ENCODE measurements at places on chromosomes 11 and 22.

- peak; percentile 59 for DNase-seq
These were observed at the start of gene ZNF215 for GRCh38 chr11:6926208-6927029. Gene ZNF215, plus strand, starts transcription at chr11:6926426. Its CDS starts 5,847 bp downstream, at chr11:6932273.

- no peak for DNase-seq
These were observed 43.9 kb upstream of the ASPHD2 start for GRCh38 chr22:26385164-26385563.

- no peak for DNase-seq
These were observed 63.8 kb upstream of the RRAS2 start for GRCh38 chr11:14422814-14423182.

DNA sequence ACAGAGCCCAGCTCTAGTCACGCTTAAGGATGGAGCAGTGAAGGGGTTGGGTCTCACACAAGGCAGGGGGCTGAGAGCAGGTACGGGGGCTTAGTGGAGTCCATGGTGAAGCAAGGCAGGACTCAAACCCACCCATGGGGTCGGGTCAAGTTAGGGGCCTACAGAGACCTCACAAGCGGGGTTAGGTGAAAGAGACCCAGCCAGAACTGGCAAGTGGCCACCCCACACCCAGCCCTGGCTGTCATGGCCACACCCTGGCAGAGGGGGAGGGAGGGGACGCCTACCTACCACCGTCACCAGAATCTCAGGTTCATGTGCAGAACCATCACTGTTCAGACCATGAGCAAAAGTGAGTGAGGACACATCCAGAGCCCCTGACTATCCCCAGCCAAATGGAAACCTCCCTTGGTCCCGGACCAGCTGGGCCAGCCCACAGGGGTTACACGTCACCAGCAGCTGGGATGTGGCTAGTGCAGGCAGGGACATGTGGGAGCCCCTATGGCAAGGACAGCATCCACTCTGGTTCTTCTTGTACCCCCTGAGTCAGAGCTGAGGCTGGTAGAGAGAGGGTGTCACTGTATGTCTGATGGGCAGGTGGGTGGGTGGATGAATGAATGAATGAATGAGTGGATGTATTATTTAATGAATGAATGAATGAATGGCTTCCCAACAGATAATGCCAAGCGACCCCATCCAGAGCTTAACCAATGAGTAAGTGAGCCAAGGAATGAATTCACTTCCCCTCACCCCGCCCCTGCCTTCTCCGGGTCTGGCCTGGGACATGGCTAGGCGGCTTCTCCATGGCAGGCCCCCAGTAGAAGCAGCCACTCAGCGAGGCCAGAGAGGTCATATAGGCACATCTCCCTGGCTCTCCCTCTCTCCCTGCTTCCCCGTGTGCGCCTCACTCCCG lies 681.6 kb downstream of the TBC1D22A start:
- DNase-seq, result no peak

GRCh38 chr11:97743205-97743742 lies 1277.5 kb upstream of the CNTN5 start:
- no peak for DNase-seq

- no peak for DNase-seq
These were observed 20.7 kb downstream of the CHID1 start for GRCh38 chr11:889687-890475.

DNA sequence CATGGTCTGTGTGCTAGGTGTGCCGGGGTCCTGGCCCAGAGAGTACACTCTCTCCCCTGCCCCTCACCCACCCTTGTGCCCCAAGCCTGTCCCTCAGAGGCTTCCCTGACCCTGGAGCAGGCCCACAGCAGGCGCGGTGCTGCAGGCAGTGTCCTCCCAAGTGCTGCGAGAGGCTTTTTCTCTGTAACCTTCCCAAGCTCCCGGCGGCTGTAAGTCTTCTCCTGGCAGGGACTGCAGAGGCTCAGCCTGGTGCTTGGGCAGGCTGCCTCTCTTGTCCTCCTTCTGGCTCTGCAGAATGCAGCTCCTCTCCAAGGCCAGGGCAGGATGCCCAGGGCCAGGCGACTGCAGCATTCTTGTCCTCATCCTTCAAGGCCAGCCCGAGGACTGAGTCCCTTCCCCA lies 15.9 kb downstream of the RFPL1 start:
- no peak for DNase-seq

GRCh38 chr11:120125024-120125423 lies 12.9 kb downstream of the TRIM29 start:
- peak; percentile 99 for DNase-seq

GRCh38 chr22:29311464-29312217 lies 3.9 kb downstream of the RASL10A start:
- no peak for DNase-seq

- no peak for DNase-seq
These were observed 411.9 kb downstream of the SOX6 start for GRCh38 chr11:15944460-15944859.

GRCh38 chr11:73141309-73142127 lies 600 bp downstream of the FCHSD2 start:
- DNase-seq, result peak; percentile 64

- DNase-seq, result no peak
These were observed 25.3 kb downstream of the OTOG start for GRCh38 chr11:17572359-17572690.

GRCh38 chr11:69010964-69011623 lies 2.0 kb downstream of the MRGPRF start:
- peak; percentile 46 for DNase-seq

DNA sequence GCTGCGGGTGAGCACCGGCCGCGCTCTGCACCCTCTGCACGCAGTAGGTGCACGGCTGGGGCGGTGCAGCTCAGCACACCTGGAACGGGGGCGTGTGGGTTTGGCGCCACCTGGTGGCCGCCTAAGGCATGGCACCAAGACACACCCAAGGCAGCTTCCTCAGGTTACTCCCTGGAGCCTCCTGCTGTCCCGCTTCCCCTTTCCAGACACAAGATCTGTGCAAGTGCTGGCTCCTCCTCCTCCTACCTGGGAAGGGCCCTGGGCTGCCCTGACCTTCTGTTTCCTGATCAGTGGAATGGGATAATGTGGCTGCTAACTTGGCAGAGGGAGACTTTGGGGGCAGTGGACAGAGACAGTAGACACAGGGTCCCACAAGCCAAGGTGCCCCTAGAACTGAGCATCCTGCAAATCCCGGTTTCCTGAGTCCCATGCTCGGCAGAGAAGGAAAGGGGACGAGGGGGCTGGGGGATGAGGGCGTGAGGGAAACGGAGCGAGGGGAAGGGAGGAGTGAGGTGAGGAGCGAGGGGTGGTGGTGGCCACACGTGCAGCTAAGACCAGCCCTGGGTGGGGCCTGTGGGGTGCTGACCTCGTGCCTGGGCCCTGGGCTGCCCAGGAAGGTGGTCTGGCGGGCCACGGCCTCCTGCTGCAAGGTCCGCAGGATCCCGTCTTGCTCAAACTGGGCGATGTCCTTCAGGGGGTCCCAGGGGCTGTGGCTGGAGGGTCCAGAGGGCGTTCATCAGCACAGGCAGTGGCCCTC lies 34.8 kb upstream of the CARS1 start:
- peak; percentile 66 for DNase-seq

GRCh38 chr11:40337118-40337517 lies 1122.3 kb downstream of the LRRC4C start:
- DNase-seq, result no peak

DNA sequence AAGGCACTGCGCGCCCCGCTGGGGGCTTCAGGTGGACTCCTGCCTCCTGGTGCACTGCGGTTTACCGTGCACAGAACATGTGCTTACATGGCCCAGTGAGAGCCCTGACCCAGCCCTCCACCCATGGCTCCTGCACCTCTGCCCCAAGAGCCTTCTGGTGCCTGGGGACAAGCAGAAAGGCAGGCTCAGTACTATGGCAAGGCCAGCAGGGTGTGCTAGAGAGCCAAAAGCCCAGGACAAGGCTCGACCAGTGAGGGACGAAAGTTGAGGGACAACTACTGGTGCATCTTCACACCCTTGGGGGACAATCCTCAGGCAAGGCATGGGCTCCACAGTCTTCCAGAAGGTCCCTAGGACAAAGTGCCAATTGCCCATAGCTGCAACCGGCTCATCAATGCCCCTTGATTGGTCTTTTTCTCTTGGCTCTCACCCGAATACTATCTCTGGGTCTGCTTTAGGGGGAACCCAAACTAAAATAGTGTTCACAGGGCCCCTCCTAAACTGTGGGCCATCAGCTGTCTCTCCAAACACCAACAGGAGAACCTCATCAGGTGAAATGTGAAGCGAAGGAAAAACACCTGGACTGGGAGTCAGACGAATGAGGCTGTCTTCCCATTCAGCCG lies 13.5 kb downstream of the PGA5 start:
- DNase-seq, result no peak

- no peak for DNase-seq
These were observed 6.9 kb downstream of the BCL9L start for GRCh38 chr11:118918686-118919280.

- no peak for DNase-seq
These were observed 150.4 kb downstream of the WNT7B start for GRCh38 chr22:45826520-45826919.

DNA sequence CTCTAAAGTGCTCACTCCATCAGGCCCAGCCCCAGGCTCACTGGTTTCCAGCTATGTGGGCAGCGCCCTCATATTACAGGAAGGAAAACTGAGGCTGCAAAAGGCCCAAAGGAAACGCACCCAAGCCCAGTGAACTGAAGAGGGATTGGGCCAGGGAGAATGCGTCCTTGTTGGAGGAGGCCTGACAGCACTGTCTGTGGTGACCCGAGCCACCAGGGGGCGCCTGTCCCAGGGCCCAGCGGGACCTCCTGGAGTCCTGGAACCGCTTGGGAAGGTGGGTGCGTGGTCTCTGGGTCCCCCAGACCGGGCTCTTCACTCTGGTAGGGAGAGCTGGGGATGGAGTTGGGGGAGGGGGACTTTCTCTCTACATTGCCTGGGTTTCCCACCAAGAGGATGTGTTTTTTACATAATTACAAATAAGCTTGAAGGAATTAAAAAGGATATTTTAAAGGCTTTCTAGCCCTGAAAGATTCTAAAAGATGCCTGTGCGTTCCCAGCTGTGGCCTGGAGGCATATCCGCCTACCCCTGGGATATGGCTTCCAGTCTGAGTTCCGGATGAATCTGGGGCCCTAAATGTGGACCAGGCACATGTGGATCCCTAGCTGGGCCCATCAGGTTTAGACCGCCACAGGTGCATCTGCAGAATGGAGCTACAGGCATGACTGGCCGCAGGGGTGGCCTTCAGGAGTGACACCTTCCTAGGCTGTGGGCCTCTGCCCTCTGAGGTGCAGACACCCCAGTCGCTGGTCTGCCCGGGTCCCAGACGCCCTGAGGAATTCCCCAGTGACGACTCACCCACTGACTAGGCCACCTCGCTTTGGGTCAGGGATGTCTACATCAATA lies 4.2 kb downstream of the SPI1 start:
- DNase-seq, result peak; percentile 76

DNA sequence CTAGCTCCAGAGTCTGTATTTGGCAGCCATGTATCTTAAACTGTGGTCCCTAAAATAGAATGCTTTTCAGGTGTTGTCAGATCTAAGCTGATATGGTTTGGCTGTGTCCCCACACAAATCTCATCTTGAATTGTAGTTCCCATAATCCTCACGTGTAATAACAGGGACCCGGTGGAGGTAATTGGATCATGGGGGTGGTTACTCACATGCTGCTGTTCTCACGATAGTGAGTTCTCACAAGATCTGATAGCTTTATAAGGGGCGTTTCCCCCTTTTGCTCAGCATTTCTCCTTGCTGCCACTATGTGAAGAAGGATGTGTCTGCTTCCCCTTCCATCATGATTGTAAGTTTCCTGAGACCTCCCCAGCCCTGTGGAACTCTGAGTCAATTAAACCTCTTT lies 199.9 kb upstream of the ISX start:
- no peak for DNase-seq

GRCh38 chr22:37616201-37617083 lies 7.8 kb downstream of the GGA1 start:
- no peak for DNase-seq

GRCh38 chr11:119599864-119600541 lies 129.0 kb downstream of the NECTIN1 start:
- DNase-seq, result no peak

DNA sequence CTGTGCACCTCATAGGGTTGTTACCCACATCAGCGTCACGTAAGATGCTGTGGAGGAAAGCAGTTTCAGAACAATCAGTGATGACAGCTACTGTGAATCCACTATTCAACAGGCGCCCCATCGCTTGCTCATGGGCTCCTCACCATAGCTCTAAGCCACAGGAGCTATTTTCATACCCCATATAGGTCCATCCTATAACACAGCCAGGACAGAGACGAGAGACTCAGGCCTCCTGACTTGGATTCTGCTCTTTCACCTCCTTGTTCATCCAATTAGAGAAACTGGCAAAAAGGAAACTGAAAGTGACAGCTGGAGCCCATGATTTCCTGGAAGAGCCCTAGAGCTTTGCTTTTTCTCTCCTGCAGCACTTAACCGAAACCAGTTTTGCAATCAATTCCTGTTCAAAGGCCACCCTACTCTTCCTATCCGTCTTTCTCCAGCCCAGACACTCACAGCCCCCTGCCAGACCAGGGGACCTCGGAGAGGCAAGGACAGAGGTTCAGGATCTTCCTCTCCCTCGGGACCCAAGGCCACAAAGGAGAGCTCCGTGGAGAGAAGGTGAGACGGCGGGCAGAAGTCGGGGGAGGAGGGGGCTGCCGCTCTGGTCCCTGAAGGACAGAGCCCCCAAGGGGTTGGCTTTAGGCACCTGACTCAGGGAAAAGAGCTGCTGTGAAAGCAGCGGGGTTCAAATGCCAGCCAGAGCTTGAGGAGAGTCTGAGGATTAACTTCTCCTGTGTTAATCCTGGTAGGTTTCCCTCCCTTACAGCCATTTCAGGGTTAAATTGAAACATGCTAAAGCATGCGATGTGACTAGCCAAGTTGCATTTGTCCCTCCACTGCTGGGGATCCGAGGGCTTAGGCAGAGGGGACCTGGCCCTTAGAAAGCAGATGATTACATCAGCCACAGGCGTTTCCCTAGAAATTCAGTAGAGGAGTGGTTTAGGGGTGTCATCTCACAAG lies at the start of gene APOL6:
Gene APOL6 (plus strand): TSS at position 381 of the 960 bp plus-strand sequence. CDS start 7,980 bp downstream, outside the sequence.
- DNase-seq, result peak; percentile 48

GRCh38 chr11:67387069-67387468 lies 4.7 kb upstream of the RAD9A start:
- no peak for DNase-seq

DNA sequence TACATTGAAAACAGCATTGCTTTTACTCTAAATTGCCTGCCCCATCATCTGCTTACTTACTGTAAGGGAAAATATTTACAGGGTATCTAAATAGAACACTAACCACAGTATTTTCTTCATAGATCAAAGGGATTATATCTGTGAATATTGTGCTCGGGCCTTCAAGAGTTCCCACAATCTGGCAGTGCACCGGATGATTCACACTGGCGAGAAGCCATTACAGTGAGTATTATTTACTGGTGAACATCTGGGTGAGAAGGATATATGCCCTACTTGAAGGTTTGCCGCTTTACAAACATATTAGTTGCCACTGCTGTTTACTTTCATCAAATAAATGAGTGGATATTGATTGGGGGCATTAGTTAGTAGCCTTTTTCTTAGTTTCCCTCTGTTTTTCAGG lies 5.9 kb upstream of the CNTF start:
- DNase-seq, result no peak

GRCh38 chr11:63445720-63446119 lies 45.2 kb downstream of the PLAAT5 start:
- no peak for DNase-seq

Data from PC-9 (cell line).